Right cardiac atrium (tissue), 5 donors: ENCODE measurements at places on chromosomes 11 and 22. TPM values are rescaled to one million over a fixed set of nuclear protein-coding genes. Genes with fewer than 3 reads are reported as not detected.

DDTL gene
- total RNA-seq = 1.5 TPM

FXYD2 gene
- 4.0 TPM for total RNA-seq

C22orf31 gene
- total RNA-seq = 0.31 TPM

BBOX1 gene
- not detected for total RNA-seq

C11orf42 gene
- total RNA-seq = not detected

APOBEC3C gene
- 25.4 TPM for total RNA-seq

CHRNA10 gene
- 0.42 TPM for total RNA-seq

MS4A15 gene
- total RNA-seq = not detected

DPP3 gene
- 16.2 TPM for total RNA-seq

DEPDC7 gene
- 0.62 TPM for total RNA-seq

OVOL1 gene
- total RNA-seq = not detected

OR8G1 gene
- not detected for total RNA-seq

C11orf16 gene
- total RNA-seq = not detected

ATG16L2 gene
- 11.9 TPM for total RNA-seq

WNT11 gene
- total RNA-seq = 4.0 TPM

DRD4 gene
- not detected for total RNA-seq

CHST1 gene
- total RNA-seq = 7.0 TPM

KCNJ5 gene
- 30.0 TPM for total RNA-seq

OR51A7 gene
- not detected for total RNA-seq

TM7SF2 gene
- total RNA-seq = 45.7 TPM

POU2AF2 gene
- not detected for total RNA-seq

TLCD5 gene
- 17.0 TPM for total RNA-seq

ME3 gene
- total RNA-seq = 23.0 TPM

CYB5R2 gene
- 1.6 TPM for total RNA-seq

CBLIF gene
- not detected for total RNA-seq

PRODH gene
- 4.3 TPM for total RNA-seq

MRGPRX4 gene
- total RNA-seq = not detected

IZUMO1R gene
- not detected for total RNA-seq

KIF18A gene
- 0.29 TPM for total RNA-seq

SLC37A2 gene
- 4.5 TPM for total RNA-seq

OR51B4 gene
- total RNA-seq = not detected

DDI1 gene
- total RNA-seq = not detected

PNPLA3 gene
- total RNA-seq = not detected

DDX10 gene
- total RNA-seq = 20.2 TPM

TRIM51 gene
- total RNA-seq = not detected
